Activated T-helper 2 cell treated with anti-CD3 and anti-CD28 coated beads, Interferon-gamma antibody, Interleukin-2, Interleukin-4, amounts not matched to agents 10 μg/mL and 5 μg/mL and 100 μg/mL, durations not matched to agents 14 hours and 24 hours and 36 hours (primary cell): ENCODE measurements at places on chromosomes 5 and 9. TPM values are rescaled to one million over a fixed set of nuclear protein-coding genes. Genes with fewer than 3 reads are reported as not detected.

DNA sequence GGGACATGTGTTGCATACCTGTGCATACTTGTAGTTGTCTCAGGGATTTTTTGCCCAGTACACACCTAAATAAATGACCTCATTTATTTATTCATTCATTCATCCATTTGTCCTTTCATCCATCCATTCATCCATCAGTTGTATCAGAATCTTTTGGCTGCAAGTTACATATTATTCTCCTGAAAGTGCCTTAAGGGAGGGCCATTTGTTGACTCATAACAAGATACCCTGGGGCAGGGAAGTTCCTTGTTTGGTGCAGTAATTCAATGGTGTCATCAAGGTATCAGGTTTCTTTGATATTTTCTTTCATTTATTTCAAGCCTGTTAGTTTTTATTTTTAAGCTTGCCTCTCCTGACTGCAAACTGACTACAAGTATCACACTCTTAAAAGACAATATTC, 597.9 kb upstream of the TLE4 start:
- no peak for DNase-seq

GRCh38 chr9:111161015-111161415, 122.7 kb upstream of the LPAR1 start:
- DNase-seq = no peak

GRCh38 chr5:41874512-41875060, 4.4 kb upstream of the OXCT1 start:
- DNase-seq = no peak

IL13 gene
- 777 and 830 TPM in 2 replicates for total RNA-seq

GRCh38 chr9:93118863-93119702, 15.0 kb downstream of the NINJ1 start:
- DNase-seq = no peak

GHR gene
- not detected in 2 replicates for total RNA-seq

LPCAT1 gene
- 78.4 and 79.0 TPM in 2 replicates for total RNA-seq

- no peak for DNase-seq
Measured at GRCh38 chr5:106637275-106637674, 1033.5 kb downstream of the EFNA5 start.

DNA sequence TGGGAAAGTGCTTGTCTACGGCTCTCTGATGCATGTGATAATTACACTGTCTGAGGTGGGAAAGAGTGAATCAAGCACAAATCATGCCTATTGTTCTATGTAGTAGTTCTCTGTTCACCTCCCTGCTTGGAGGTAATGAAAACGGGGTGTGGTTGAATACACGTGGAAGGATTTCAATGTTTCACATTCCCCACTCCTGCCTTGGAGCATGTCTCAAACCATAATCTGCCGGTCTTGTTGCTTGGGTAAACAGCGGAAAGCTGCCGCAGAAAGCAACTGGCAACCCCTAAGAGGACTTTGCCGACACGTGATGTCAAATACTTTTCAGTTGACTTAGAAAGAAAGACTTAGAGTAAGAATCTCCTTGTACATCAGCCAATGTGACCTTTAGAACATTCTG, 63.5 kb upstream of the MOCS2 start:
- no peak for DNase-seq
